Heart right ventricle (tissue), 16 donors: ENCODE measurements at places on chromosomes 12 and 14. TPM values are rescaled to one million over a fixed set of nuclear protein-coding genes. Genes with fewer than 3 reads are reported as not detected.
A peak's percentile ranks its signal among the peaks of the same experiment; 100 is the strongest.

GRCh38 chr14:22769369-22769768 lies 2.9 kb downstream of the OXA1L start:
- no peak for DNase-seq

DNA sequence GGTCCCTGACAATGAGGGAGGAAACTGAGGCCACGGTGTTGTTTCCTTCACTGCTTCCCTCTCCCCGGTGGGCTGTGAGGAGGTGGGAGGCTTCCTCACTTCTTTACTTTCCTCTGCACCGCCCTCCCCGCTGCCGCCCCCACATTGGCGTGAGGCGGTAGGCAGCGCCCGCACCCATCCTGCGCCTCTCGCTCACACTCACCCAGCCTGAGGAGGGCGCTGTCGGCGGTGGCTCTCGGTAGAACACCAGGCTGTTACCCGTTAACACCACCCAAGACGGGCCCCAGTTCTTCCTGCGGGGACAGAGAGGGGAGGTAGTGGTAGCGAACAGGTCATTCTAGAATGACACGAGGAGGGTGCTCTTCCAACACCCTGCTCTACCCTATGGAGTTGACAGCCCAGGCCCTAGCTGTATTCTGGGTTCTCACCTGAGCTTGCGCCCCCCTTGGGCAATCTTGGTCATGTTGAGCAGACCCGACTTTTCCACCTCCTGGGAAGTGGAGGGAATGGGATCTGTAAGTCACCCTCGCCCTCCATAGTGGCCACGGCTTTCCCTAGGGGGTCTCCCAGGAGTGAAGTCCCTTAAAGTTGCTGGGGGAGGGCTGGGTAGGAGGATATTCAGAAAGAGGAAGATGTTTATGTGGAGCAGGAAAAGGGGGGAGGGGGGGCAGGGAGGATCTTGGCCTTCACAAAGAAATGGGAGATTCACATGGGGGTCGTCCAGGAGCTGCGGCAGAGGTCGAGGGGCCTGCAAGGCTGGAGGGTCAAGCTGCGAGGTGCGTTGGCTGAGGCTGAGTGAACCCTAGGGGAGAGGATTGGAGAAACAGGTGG lies 3.3 kb downstream of the ARHGAP9 start:
- DNase-seq = no peak

DNA sequence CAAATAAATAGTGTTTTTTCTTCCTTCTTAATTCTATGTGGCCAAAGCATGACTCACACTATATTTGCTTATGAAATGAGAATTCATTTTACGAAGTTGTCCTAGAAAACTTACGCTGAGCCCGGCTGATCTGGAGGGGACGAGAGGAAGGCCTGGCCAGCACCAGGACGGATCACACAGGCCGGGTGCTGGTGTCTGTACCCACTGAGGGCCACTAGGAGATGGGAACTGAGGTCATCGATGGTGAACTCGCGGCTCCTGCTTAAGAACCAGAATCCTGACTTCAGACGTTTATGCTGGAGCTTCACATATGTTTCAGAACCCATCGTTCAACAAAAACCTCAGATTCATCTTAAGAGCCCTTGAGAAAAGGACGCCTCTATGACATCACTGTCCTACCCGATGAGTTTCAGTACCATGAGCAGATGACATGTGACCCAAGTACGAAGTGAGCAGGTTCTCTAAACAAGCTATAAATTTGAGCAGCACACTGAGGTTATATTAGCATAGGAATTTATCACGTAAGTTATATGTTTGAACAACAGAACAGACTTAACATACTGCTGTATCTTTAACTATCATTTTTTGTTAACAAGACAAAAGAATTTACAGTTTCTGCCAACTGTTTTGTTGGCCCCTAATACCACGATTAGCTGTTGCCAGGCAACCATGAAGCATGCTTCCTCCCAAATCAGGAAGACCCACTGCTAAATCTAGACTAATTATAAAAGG lies 111.9 kb downstream of the FOXN3 start:
- peak; percentile 47 for DNase-seq

GRCh38 chr12:118053071-118053985 lies 7.7 kb downstream of the WSB2 start:
- no peak for DNase-seq

- peak; percentile 86 for DNase-seq
These were observed 458 bp downstream of the KHNYN start for GRCh38 chr14:24430143-24430681.

DNA sequence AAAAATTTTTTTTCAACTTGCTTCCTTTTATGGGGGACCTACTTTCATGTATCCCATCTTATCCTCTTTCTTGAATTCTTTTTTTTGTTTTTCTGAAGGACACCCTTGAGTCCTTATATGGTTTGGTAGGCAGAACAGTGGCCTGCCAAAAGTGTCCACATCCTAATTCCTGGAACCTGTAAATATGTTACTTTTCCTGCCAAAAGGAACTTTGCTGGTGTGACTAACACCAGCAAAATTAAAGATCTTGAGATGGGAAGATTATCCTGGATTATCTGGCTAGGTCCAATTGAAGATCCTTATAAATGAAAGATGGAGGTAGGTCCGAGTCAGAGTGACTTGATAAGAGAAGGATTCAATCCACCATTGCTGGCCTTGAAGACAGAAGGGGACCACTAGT lies 5.3 kb downstream of the NUBPL start:
- DNase-seq = no peak

DNA sequence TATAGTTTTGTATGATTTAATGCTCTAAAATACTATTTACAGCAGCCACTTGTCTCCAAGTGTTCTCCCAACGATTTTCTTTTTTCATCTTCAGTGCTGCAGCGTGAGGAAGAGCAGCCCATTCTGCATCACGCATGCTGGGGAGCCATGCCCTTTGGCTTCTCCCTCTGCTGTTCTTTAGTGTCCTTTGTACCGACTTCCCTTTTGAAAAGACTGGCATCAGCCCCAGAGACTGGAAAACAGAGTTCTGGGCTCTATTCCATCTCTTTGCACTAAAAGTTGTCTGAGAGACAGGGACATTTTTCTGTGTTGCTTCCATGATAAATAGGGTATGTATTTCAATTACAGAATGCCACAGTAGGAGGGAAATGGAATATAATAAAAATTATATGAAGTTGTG lies 105.1 kb downstream of the RERG start:
- DNase-seq = no peak

DNA sequence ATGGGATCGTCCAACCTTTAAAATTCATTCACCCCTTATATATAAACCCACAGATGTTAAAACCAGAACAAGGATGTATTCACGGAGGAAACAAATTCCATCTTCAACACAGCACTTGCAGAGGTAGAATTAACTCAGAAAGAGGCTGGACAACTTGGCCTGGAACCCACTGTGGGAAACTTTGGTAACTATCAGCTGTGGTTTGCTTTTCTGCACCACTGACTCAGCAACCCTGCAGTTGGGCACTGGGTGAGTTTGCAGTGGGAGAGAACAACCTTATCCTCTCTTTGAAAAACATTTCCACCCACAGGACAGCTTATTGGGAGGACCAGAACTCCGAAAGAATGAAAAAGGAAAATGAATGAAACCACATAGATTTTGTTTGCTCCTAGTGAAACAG lies 66.3 kb downstream of the ZNF664 start:
- no peak for DNase-seq

GRCh38 chr12:40338071-40338470 lies 113.3 kb downstream of the LRRK2 start:
- no peak for DNase-seq

- no peak for DNase-seq
These were observed 40.8 kb upstream of the OTOGL start for GRCh38 chr12:80058586-80058985.

Gene ACOT6
- not detected for total RNA-seq

Gene LRFN5
- 0.35 TPM for total RNA-seq

Gene FRMD6
- total RNA-seq = 6.4 TPM

Gene RNU4-1
- total RNA-seq = 2,155 TPM
